Stimulated activated CD4-positive, alpha-beta T cell treated with anti-CD3 and anti-CD28 coated beads, Interleukin-2, amount 100 ng/mL, for 24 hours (primary cell): ENCODE measurements at places on chromosomes 1 and 21.
A peak's percentile ranks its signal among the peaks of the same experiment; 100 is the strongest.

DNA sequence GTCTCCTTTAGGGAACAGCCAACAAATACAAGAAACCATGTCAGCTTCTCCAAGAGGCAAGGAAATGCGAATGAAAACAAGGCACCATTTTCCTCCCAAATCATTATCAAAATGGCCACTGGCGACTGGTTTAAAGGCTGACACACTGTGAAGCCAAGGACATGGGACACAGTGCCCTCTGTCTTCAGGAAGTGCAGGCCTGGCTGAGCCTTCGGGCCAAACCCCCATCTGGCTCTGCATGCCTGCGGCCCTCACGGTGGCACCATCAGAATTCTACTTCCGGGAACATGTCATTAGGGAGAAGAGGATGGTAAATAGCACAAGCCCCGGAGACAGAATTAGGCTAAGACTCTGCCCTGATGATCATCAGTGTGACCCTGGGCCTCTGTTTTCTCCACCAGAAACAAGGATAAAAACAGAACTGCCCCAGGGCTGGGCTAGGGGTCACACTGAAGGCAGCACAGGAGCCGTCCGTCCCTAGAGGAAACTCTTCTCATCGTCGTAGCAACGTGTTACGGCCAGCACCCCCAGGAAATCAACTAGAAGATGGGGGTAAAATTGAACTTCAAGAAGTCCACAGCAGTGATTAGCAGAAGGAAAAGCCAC, 103.5 kb downstream of the NPHP4 start:
- DNase-seq: no peak

GRCh38 chr21:35404247-35404646, 355.1 kb upstream of the RUNX1 start:
- DNase-seq: no peak

DNA sequence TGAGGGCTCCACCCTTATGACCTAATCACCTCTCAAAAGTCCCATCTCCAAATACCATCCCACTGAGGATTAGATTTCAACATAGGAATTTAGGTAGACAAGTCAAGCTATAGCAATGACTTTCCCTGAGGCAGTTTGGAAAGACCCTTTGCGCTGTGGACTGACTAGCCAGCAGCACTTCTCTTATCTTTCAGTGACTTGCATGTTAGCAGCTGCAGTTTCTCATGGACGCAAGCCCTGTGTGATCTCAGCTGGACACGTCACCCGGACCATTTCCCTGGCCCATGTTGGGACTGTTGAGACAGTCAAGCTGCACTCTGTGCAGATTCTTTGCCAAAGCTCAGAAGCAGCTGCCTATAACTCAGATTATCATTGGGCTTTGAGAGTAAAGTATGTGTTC, 408.1 kb upstream of the USP24 start:
- no peak for DNase-seq

- DNase-seq: no peak
These were observed 9.6 kb upstream of the SH2D1B start for GRCh38 chr1:162421258-162422164.

- peak; percentile 56 for DNase-seq
These were observed 11.5 kb upstream of the PLA2G5 start for GRCh38 chr1:20058531-20058930.

DNA sequence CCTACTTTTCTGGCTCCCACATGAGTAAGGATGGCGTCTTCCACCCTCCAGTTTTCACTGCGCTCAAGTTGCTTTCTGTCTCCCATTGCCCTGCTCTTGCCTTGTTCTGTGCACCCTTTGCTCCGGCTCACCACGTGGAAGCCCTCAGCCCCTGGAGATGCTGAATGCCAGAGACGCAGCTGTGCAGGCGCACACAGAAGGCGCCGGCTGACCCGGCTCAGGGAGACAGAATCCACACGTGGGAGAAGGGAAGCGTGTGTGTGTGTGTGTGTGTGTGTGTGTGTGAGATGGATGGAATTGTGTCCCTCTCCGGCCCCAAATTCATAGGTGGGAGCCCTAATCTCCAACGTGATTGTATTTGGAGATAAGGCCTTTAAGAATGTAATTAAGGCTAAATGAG, 118.2 kb upstream of the ERRFI1 start:
- no peak for DNase-seq

- no peak for DNase-seq
These were observed 17.0 kb upstream of the RUNX3 start for GRCh38 chr1:24946861-24947658.

- peak; percentile 18 for DNase-seq
These were observed at the start of gene KCNA2 for GRCh38 chr1:110605901-110606656. Gene KCNA2 (minus strand): TSS chr1:110606358. CDS start chr1:110604782, 1,576 bp downstream.

GRCh38 chr1:70277875-70278274, 56.7 kb downstream of the SRSF11 start:
- no peak for DNase-seq

GRCh38 chr21:42404539-42404938, 837 bp downstream of the UBASH3A start:
- no peak for DNase-seq

DNA sequence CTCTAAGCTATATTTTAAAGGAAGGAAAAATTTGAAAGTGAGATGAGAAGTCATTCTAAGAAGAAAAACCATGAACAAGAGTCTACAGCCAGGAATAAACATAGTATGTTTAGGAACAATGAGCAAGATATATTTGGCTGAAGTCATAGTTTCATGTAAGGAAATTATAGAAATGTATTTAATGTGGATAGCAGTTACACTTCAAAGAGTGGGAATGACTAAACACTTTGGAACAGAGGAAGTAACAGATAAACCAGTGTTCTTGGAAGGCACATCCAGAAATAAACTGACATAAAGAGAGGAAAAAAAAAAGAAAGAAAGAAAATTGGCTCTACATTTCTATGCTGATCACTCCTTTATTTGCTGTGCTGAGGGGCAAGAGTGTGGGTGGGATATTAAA, 18.0 kb downstream of the C8A start:
- DNase-seq: no peak

GRCh38 chr1:176058686-176059085, 148.4 kb downstream of the COP1 start:
- no peak for DNase-seq

GRCh38 chr1:156232201-156232894, 9.6 kb upstream of the BGLAP start:
- DNase-seq: no peak

- no peak for DNase-seq
These were observed 4.5 kb downstream of the EPHA2 start for GRCh38 chr1:16151196-16151994.

GRCh38 chr1:163076981-163077761, 8.0 kb downstream of the RGS4 start:
- DNase-seq: no peak

DNA sequence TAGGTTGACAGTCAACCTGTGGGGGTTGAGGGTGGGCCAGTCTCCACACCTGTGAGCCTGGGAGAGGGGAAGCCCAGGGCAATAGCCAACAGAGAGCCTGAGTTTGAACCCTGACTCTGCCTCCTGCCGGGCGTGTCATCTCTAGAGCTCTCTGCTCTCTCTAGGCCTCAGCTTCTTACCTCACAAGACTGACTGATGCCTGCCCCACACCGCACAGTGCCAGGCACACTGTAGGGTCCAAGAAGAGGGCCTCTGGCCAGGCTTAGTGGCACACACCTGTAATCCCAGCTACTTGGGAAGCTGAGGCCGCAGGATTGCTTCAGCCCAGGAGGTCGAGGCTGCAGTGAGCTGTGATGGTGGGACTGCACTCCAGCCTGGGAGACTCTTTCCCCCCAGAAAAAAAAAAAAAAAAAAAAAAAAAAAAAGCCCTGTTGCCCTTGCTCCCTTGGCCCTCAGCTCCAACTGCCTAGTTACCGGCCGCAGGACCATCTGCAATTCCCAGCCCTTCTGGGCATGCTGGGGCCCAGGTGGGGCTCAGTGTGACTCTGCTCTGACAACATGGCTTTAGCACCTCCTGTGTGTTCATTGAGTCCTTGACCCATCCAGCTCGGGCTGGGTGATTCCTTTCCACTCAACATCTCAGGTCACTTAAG, 25.1 kb downstream of the GRHL3 start:
- DNase-seq: no peak

- peak; percentile 10 for DNase-seq
These were observed 125.1 kb downstream of the MRPS6 start for GRCh38 chr21:34198231-34199120.

GRCh38 chr1:21280482-21280881, 9.8 kb downstream of the ECE1 start:
- DNase-seq: no peak

GRCh38 chr1:44059664-44060355, 28.5 kb upstream of the SLC6A9 start:
- no peak for DNase-seq

GRCh38 chr1:150210706-150211105, 25.2 kb downstream of the ANP32E start:
- DNase-seq: no peak
